ENCODE measurements at places on chromosomes 4 and X.

DNA sequence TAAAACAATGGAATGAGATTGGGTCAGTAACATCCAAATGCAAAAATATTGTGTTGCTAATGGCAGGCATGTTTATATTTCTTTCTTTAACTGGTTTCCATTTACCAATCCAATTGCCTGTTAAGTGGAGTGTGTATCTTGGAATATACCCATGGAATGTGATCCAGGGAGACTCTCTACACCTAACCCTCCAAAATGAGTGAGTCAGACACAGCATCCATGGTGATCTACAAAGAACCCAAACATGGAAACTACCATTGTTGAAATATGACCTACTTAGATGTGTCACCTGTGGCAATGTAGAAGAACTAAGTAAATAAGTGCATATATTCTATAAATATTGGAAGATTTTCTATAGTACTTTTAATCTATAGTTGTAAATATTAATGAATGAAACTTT lies 110.3 kb downstream of the AREG start:
- no peak for DNase-seq

DNA sequence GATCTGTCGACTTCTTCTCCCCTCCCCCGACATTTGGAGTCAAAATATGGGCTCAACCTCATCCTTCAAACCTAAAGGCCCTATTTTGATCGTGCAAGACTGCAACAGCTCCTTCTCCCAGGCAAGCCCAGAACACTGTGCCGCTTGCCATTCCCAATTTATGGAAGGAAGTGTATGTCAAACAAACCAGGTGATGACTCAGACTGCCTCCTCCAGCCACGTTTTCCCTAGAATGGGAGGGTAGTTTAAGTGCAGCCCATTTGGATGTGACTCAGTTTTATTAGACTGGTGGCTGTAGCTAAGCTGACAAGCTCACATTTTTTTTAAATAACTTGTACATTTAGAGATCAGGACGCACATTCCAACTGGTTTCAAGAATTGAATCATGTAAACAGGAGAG lies 570.4 kb upstream of the DIPK2B start:
- DNase-seq = no peak

DNA sequence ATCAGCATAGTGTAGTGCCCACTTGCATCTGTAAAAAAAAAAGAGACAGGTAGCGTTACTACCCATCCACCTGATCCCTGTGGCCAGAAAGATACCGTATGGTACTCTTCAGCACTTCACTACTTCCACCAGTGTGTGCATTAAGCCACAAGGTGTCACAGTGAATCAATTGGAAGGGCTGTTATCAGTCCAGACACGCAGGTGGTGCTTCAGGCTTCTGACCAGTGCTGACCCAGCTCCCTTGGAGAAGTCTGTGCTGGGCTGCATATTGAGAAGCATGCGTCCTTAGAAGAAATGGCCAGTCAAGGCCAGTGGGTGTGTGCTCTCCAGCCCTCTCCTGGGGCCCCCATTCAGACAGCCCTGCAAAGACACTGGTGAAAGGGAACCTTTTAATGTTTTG lies 10.6 kb downstream of the LDB2 start:
- no peak for DNase-seq

DNA sequence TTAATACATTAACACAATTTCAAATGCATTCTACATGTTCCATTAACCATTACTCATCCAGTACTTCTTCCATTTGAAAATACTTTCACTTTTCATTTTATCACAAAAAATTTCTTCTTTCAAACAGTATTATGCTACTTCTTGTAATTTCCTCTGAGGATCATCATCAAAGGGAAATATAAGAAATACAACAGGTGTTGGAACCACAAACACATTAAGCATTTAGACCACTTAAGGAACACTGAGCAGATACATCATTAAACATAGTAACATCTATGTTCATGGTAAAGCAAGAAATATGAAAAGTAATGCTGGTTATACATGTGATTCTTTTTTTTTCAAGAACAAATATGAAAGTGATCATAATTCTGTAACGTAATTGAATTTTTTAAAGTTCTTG lies 2207.0 kb downstream of the ARAP2 start:
- no peak for DNase-seq

- no peak for DNase-seq
These were observed 109.0 kb downstream of the ENOX2 start for GRCh38 chrX:130793975-130794374.

- no peak for DNase-seq
These were observed 70.2 kb downstream of the AR start for GRCh38 chrX:67613996-67614395.

Data from stimulated activated CD4-positive, alpha-beta T cell treated with anti-CD3 and anti-CD28 coated beads, Interleukin-12 subunit alpha, Interleukin-12 subunit beta, amount 100 ng/mL, for 48 hours (primary cell).